ENCODE measurements at places on chromosomes 16 and 17. TPM values are rescaled to one million over a fixed set of nuclear protein-coding genes. Genes with fewer than 3 reads are reported as not detected.

DNA sequence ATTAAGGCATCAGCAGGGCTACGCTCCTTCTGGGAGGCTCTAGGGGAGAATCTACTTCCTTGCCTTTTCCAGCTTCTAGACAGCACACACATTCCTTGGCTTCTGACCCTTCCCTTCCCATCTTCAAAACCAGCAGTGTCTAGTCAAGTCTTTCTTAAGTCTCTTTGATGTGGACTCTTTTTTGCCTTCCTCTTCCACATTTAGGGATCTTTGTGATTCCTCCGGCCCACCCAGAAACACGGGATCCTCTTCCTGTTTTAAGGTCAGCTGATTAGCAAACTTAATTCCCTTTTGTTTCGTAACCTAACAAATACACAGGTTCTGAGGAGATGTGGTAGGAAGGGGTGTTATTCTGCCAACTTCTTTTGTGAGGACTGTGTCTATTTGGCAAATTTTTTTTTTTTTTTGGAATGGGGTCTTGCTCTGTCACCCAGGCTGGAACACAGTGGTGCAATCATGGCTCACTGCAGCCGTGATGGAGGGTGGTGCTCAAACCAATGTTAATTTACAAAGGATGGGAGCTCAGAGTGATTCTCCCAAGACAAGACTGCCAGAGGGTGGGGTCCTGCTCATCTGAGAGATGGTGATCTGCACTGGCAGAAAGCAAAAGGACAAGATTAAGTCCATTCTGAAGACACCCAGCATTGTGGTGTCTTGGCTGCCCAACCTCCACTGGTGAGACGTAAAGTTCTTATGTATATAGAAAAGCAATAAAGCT is 14.7 kb downstream of the KNOP1 start:
- no peak for DNase-seq
- H3K27ac ChIP-seq = no peak overlapping the region
- no peaks in the 10 kb centered on the region for H3K27me3 ChIP-seq
- peaks cover 32% of the 10 kb centered on the region for H3K36me3 ChIP-seq
- no peak overlapping the region for H3K4me3 ChIP-seq

- no peaks in the 10 kb centered on the region for H3K36me3 ChIP-seq
- DNase-seq = no peak
- H3K27me3 ChIP-seq = no peaks in the 10 kb centered on the region
- H3K27ac ChIP-seq = no peak overlapping the region
Observed at GRCh38 chr16:68987734-68988457, 117.6 kb upstream of the HAS3 start.

DNA sequence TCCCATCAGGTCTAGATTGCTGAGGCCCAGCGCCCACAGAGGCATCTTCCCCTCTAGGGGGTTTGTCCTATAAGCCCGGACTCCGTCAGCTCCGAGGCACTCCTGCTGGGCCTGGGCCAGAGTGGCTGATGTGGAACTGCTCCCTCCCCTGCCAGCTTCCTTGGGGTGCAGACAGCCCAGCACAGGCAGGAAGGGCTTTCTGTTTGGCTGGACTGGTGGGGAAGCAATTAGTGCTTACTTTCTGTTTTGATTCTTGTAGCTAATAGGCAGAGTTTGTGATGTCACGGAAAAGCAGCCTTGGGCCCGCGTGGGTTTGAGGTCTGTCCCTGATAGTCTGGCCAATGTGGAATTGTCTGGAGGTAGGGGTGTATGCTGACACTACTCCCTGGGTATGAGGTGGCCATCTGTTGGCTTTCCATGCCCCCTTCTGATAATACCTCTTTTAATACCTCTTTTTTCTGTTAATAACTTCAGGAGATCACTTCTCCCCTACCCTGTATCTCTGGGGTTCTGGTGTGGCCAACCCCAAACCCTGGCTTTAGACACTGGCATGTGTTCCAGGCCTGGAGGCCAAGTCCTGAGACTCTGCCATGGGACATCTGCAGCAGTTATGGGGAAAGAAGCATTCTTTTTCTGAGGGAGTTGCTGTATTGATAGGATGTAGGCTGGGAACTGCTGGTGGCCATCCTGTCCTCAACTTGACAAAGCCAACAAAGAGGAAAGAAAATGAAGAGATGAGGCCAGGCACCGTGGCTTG is 190.9 kb downstream of the RAB11FIP4 start:
- no peaks in the 10 kb centered on the region for H3K4me1 ChIP-seq
- H3K4me3 ChIP-seq = no peak overlapping the region
- no peaks in the 10 kb centered on the region for H3K36me3 ChIP-seq
- no peak overlapping the region for H3K27ac ChIP-seq

DNA sequence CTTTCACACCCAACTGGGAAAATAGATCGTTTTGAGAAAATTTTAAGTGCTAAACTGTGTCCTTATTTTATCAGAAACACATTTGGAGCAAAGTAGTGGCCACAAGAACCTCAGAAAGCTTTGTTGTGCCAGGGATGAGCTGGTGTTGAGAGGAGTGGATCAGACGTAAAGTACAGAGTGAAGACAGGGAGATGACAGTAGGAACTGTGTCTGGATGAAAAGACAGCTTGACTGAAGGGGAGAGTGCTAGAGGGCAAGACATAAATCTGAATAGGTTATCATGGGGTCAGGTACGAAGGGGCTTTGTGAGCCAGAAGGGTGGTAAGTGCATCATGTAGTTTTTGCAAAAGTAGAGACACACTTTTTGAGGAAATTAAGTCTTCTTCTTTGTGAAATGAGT is 39.3 kb upstream of the CARMIL2 start:
- DNase-seq = no peak
- H3K4me1 ChIP-seq = peaks cover 10% of the 10 kb centered on the region
- H3K27ac ChIP-seq = no peak overlapping the region
- H3K36me3 ChIP-seq = peaks cover 2% of the 10 kb centered on the region

The NOG gene
- total RNA-seq = 15.4 TPM

Measured in CD4-positive, alpha-beta memory T cell (primary cell).